Karpas-422 (cell line): ENCODE measurements at places on chromosomes 3 and 15.
A peak's percentile ranks its signal among the peaks of the same experiment; 100 is the strongest.

- DNase-seq, result no peak
Measured at GRCh38 chr15:46411900-46412299, 777.1 kb downstream of the SQOR start.

DNA sequence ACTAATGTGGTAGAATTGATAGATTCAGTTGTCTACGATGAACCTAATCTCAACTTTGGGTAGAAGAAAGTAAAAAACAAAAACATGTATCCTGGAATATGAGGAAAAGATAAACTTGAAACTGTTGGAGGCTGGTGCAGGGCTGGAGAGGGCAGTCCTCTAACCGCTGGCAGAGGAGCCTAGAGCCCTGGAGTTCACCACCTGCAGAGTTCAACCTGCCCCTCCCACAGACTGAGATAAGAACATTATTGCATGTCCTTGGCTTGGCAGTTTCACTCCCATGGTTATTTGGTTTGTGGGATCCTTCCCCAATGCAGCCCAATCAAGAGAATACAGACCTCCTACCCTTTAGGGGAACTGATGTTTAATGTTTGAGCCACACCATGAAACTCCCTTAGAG lies 53.2 kb upstream of the GATM start:
- DNase-seq, result no peak

- DNase-seq, result no peak
Measured at GRCh38 chr3:160370987-160371857, 27.8 kb downstream of the IFT80 start.

GRCh38 chr3:104632947-104633346 lies 733.8 kb upstream of the ALCAM start:
- no peak for DNase-seq

DNA sequence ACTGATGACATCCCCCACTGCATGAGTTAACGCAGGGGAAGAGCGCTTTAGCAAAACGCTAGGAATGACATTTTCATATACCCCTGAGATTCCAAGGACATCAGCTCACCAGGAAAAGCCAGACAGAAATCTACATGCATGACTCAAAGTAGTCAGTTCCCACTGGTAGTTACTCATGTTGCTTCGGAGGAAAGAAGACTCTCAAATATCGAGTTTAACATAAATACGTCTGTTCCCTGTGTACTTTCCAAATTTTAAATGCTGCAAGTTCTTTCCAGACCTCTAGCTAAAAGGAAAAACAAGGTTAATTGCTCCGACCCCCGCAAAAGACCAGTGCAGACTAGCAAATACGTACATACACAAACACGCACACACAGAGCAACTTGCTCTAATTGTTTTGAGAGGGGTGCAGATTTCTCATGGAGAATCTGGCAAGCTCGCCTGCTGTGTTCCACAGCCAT lies 115.4 kb upstream of the PRICKLE2 start:
- no peak for DNase-seq

- no peak for DNase-seq
Measured at GRCh38 chr15:48681353-48681752, 35.8 kb upstream of the FBN1 start.

- no peak for DNase-seq
Measured at GRCh38 chr3:154582501-154582900, 152.5 kb upstream of the GPR149 start.

DNA sequence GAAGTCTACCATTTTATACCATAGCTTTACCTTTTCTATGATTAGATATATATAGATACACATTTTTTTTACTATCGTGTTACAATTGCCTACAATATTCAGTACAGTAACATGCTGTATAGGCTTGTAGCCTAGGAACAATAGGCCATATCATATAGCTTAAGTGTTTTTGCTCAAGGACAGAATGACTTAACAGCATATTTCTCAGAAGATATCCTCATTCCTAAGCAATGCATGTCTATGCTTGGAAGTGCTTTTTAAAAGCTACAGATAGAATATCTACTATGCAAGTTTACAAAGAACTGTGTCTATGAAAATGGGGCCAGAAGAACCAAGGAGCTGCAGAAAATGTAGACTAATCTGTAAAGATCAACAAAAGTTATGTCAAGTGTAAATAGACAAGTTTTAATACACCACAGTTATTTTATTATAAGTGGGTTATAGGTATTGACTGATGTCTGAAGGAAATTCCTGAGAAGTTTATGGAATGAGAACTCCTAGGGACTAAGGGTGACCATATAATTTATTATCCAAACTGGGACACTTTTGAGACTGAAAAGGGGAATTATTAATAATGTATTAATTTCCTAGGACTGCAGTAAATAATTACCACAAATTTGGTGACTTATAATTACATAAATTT lies 138.7 kb upstream of the TGFBR2 start:
- no peak for DNase-seq

DNA sequence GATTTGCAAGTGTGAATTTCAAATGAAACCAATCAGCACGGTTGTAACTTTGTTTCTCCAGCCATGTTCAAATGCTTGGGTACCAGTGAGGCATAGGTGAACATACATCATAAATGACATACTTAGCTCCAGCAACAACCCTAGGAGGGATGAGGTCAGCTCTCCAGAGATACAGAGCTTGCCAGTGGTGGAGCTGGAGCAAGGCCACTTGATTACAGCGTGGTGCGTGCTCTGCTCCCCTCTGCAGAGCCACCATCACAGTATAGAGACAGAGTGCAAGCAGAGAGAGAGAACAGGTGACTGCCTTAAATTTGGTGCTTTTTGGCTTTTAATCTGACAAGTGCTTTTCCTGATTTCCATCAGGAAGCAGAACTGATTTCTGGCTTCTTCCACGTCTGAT lies 275.1 kb downstream of the PDZRN3 start:
- no peak for DNase-seq

- no peak for DNase-seq
Measured at GRCh38 chr3:23106666-23107065, 96.5 kb upstream of the UBE2E2 start.

- no peak for DNase-seq
Measured at GRCh38 chr15:90033006-90033405, 31.9 kb downstream of the ZNF710 start.

GRCh38 chr3:150703299-150703755 lies 393 bp downstream of the ERICH6 start:
- DNase-seq, result no peak

GRCh38 chr15:69881766-69882165 lies 216.0 kb downstream of the TLE3 start:
- DNase-seq, result peak; percentile 98

- DNase-seq, result no peak
Measured at GRCh38 chr3:188394623-188395022, 240.7 kb downstream of the LPP start.

DNA sequence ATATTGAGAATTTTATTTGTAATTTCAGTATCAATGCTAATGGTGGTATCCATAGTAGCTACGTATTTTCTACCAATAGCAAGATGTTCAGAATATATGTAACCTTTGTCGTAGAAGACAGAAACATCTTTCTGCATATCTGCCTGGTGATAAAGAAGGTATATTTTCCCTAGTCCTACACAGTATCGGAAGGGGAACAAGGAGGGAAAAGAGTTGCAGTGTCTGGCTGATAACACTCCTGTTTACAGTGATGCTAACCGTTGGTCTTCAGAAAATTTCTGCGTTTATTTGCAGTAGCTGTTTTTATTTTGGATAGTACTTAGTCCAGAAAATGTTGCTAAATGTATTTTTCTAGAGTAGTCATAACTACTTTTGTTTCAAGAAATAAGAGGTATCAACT lies 25.2 kb downstream of the TSC22D2 start:
- DNase-seq, result no peak

GRCh38 chr3:188092648-188093047 lies 61.3 kb upstream of the LPP start:
- peak; percentile 57 for DNase-seq

DNA sequence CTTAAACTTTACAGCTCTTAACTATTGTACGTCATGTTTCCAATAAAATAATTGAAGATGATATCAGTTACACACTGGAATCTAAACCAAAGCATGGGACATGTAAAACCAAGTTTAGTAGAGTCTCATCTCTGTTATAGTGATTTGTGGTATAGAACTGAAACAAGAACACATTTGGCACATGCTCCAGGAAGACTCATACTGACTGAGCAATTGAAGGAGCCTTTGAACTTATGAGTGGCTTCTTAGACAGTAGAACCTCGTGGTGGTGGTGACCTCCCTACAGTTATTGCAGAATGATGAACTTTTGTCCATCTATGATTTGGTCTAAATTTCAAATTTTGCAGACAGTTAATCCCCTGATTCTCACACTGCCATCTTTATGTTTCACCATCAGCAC lies 729.7 kb downstream of the ROBO1 start:
- no peak for DNase-seq

GRCh38 chr3:181459516-181459915 lies 252.2 kb upstream of the SOX2 start:
- DNase-seq, result no peak

- no peak for DNase-seq
Measured at GRCh38 chr15:88714782-88715372, 76.1 kb downstream of the ISG20 start.

DNA sequence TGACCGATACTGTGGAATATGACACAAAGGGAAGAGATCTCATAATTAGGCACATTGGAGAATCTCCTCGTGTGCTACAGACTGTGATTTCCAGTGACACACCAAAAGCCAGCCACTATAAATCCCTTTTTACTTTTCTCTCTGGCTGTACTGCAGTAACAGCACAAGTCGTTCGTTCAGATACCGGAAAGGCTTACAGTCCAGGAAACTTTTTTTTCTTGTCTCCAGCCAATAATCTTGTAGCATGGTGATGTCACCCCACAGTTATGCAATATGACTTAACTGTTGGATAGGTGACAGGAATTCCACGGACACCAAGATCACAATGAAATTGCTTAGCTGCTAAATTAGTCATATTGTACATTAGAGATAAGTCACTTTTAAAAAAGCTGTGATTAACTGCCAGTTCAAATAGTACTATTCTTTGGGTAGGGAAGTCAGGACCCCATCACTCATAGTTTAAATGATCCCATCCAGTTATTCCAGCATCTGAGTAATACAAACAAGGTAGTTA lies 36.3 kb upstream of the TSC22D2 start:
- no peak for DNase-seq

DNA sequence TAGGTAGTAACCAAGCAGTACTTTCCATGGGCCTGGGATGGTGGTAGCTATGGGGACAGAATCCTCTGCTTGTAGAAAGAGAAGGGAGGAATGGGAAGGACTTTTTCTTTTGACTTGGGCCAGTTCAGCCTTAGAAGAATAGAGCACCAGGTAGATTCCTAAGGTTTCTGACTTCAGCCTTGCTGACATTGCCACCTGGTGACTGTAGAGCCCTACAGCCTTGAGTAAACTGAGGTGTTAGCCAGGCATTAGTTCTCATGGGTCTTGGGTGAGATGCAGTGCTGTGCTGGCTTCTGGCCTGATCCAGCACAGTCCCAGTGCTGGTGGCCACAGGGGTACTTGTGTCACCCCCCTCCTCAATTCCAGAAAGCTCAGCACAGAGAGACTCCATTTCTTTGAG lies 171.1 kb downstream of the ZBBX start:
- no peak for DNase-seq

GRCh38 chr3:182244222-182244971 lies 532.7 kb downstream of the SOX2 start:
- DNase-seq, result no peak

DNA sequence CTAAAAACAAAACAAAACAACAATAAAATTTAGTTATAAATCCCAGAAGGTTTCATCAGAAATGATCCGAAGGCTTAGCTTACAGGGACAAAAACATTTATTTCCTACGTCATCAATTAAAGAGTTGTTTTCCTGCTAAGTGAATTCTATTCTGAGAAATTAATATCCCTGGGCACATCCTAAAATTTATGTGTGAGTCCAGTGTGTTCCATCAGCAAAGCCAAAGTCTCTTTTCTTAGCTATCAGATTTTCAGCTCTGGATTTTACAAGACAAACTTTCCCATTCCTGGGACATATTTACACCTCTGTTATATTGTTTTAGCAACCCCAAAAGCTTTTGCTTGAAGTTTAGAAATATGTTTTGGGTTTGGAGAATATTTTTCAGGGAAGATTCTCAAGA lies 4.4 kb upstream of the TMC3 start:
- no peak for DNase-seq

DNA sequence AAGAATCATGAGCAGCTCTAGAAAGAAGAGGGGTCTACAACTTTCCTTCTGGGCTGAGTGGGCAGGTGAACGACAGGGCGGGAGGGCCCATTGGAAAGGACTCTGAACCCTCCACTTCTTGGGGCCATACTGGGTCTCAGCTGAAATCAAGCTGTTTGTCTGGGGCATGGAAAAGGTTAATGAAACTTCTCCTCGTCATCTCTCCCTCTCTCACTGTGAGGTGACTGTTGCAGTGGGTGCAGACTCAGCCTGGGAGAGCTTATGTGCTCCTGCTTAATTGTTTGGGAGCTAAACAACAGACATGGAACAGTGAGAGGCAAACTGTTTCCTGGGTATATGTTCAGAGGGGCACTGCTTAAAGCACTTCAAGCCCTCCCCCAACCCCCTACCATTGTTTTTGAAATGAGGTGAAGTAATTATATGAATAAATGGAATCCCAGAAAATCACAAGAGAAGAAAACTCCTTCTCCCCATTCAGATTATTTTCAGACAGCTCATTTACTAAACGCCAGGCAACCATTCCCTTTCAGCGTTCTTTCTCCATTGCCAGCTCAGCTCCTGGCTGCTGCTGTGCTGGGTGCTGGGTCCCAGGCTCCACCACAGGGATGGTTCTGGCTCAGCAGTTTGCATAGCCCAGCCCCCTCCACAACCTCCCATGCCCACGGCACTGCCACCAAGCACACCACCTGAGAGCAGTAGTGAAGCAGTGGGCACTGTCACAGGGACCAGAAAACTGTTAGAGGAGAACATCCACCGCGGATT lies 444.9 kb upstream of the TBL1XR1 start:
- DNase-seq, result no peak

DNA sequence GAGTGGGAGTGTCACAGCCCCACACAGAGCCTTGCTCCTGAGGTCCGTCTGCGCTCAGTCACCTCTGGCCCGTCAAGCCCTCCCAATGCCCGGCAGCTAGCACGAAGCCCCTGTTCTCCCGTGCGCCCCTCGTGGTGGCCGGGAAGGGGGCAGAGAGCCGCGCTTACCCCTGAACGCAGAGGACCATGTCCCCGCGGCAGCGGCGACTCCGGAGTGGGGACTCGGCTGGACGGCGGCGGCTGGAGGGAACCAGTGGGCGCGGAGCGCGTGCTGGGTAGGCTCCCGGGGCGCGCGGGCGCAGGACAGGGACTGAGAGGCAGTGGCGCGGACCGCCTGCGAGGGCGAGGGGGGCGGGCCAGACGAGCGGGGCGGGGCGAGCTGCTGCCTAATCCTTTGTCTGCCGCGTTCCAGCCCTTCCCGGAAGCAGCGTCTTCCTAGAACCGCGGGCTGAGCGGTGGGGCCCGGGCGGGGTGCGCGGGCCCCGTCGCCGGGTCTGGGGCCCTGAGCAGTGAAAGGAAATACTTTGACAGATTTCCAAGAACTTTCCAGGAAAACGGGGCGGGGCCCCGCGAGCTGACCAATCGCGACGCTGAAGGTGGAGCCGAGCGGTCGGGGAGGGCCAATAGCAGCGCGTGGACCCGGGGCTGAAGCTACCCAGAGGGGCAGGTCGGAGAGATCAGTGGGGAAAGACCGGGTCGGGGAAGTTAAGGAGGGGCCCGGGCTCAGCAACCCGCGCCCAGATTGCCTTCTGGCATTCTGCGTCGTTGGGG lies at the start of gene CISH:
Gene CISH (minus strand): TSS at position 311 of the 770 bp plus-strand sequence. CDS start 124 bp downstream, at position 187.
- peak; percentile 97 for DNase-seq
